NCI-H146 (cell line): ENCODE measurements at places on chromosomes 11 and 22.

- peak; percentile 75 for DNase-seq
Measured at GRCh38 chr11:75802913-75803820, 11.8 kb upstream of the UVRAG start.

- DNase-seq: peak; percentile 56
Measured at GRCh38 chr11:75031771-75032549, 43.2 kb downstream of the NEU3 start.

- DNase-seq: no peak
Measured at GRCh38 chr11:99522467-99523173, 501.9 kb downstream of the CNTN5 start.

- no peak for DNase-seq
Measured at GRCh38 chr22:48823941-48824340, 1003.7 kb downstream of the BRD1 start.

- no peak for DNase-seq
Measured at GRCh38 chr11:128288368-128288767, 299.0 kb downstream of the ETS1 start.

- DNase-seq: no peak
Measured at GRCh38 chr22:30790366-30790765, 95.7 kb downstream of the OSBP2 start.

- no peak for DNase-seq
Measured at GRCh38 chr11:70525006-70525405, 126.7 kb downstream of the CTTN start.

- no peak for DNase-seq
Measured at GRCh38 chr11:66689661-66690590, 12.2 kb upstream of the RBM4B start.

DNA sequence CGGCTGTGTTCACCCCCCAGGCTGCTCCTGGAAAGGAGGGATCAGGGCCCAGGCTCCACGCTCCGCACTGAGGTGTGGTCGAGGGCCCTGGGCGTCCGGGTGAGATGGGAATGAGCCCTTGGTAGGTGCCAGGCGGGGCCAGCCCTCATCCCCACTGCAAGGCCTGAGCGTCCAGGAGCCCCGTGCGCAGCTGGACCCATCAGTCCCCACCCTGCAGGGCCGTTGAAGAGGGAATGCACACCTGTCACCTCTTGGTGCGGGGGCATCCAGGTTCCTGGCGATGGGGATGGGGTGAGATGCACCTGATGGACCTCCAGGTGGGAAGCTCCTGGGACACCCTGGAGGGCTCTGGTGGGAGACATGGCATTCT, 72.2 kb downstream of the KCNQ1 start:
- no peak for DNase-seq

DNA sequence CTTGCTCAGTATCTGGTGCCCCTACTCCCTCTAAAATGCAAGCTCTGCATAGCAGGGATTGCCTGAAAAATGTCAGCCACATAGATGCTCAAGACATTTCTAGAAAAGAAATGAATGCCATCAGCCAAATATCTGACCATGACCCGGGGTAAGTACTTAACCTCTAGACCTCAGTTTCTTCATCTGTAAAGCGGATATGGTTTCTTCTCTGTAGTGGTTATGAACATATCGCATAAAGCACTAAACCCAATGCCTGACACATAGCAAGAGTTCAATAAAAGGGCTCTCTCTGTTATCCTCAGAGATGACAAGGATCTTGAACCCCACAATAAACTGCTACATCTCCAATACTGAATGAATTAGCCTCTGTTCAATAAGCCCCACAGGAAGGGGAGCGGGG, 122.6 kb downstream of the ABTB2 start:
- no peak for DNase-seq

GRCh38 chr11:57618438-57618837, 21.0 kb downstream of the SERPING1 start:
- DNase-seq: no peak

DNA sequence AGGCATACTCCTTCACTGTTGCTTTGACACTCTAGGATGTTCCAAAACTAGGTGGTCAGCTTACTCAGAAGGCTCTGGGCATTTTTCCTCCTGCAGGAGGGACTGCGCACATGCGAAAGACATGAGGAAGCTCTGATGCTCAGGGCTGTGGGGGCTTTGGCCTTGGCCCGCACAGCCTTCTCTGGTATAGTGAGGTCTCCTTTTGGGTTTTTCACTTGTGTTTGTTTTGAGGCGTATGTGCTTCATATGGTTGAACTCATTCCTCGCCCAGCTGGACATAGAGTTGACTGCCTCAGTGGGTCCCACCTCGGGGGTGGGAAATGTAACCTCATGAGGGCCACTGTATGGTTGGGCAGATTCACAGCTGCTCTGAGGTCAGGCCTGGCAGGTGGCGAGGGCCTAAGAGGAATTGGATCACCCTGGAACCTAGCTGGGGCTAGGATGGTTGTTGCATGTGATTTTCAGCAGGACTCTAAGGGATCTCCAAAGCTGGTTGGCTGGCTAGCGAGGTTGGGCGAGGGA, 63.7 kb downstream of the PTPRJ start:
- DNase-seq: no peak

DNA sequence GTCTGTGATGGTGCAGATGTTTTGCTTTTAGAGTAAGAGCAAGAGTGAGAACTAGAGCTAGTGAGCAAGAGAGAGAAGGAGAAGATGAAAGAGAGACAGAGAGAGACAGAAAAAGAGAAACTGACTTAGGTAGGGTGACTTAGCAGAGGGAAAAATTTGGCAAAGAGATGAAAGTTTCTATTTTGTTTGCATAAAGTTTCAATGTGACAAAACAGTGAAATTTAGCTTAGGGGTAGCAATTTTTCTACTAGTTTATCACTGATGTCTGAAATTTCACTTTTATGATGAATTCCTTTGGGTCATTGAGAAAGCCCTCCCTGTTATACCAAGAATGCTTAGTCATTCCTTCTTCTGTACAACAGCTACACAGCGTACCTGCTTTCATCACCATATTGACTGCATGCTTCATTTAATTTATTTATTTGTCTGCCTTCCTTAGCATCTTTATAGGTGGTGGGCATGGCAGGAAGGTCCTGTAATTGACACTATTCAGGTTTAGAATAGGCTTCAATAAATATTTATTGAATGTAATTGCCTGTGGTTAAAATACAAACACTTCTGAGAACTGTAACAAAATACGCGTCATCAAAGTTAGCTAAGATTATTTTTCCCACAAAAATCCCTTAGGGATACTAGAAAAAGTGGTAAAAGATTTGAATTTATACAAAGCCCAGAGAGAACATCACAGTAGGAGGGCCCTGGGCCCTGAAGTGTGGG, 19.9 kb upstream of the CTSC start:
- no peak for DNase-seq

DNA sequence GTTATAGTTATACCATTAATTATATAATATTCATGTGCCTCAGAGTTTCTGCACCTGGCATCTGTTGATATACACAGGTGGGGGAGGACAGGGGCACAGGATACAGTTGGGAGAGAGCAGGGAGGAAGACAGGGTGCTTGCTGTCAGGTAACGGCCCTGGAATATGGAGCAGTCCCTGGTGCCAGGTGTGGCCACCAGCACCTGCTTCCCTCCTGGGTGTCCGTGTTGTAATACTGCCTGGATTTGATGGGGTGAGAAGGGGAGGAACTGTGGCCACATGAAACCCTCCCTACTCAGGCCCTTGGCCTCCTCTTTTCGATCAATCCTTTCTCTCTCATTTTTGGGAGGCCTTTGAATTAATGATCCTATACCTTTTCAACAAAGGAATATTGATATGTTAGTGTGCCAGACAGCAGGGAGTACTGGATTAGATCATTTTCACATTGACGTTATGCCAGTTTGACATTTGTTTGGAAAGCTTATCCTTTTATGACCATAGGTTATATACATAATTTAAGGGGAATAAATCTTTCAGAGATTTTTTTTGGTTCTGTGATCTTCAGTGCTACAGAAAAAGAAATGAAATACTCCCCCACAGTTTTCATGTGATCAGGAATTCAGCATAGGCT, 88.6 kb downstream of the TEAD1 start:
- DNase-seq: peak; percentile 90

GRCh38 chr11:64285885-64286800, 495 bp downstream of the GPR137 start:
- DNase-seq: peak; percentile 47

GRCh38 chr11:8252946-8253345, 10.7 kb downstream of the LMO1 start:
- DNase-seq: no peak

DNA sequence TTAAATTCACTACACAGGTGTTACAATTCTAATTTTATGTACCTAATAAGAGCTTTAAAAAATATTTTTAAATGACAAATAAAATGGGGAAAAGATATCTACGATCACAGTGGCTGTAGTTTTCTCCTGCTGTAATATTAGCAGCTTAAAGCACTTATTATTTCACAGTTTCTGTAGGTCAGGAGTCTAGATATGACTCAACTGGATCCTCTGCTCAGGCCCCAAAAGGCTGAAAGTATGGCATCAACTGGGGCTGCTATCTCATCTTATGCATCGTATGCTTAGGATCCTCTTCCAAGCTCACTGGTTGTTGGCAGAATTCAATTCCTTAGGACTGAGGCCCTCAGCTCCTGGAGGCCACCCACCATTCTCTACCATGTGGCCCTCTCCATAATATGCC, 12.8 kb downstream of the FBXO3 start:
- no peak for DNase-seq
